ENCODE measurements at places on chromosomes 7 and 10. TPM values are rescaled to one million over a fixed set of nuclear protein-coding genes. Genes with fewer than 3 reads are reported as not detected.

- H3K27me3 ChIP-seq: no peaks in the 10 kb centered on the region
- DNase-seq: no peak
- H3K36me3 ChIP-seq: no peaks in the 10 kb centered on the region
- no peak overlapping the region for H3K27ac ChIP-seq
- no peak overlapping the region for H3K4me3 ChIP-seq
These were observed 226.1 kb downstream of the GLRX3 start for GRCh38 chr10:130362308-130362761.

- H3K27me3 ChIP-seq: no peaks in the 10 kb centered on the region
- no peak for DNase-seq
- peak overlapping the region; percentile 66 for H3K4me3 ChIP-seq
- no peak overlapping the region for H3K27ac ChIP-seq
These were observed 1.1 kb upstream of the DPY19L1 start for GRCh38 chr7:35038354-35038753.

NODAL gene
- 6.3 TPM for total RNA-seq

- no peak overlapping the region for H3K27ac ChIP-seq
- no peaks in the 10 kb centered on the region for H3K27me3 ChIP-seq
- no peak for DNase-seq
- no peaks in the 10 kb centered on the region for H3K4me1 ChIP-seq
- H3K4me3 ChIP-seq: no peak overlapping the region
- no peaks in the 10 kb centered on the region for H3K36me3 ChIP-seq
These were observed 690.6 kb downstream of the AUTS2 start for GRCh38 chr7:70288781-70289456.

- no peaks in the 10 kb centered on the region for H3K27me3 ChIP-seq
- H3K4me1 ChIP-seq: peaks cover 4% of the 10 kb centered on the region
- DNase-seq: no peak
- no peak overlapping the region for H3K4me3 ChIP-seq
- H3K27ac ChIP-seq: no peak overlapping the region
These were observed 447.3 kb upstream of the GHITM start for GRCh38 chr10:83691791-83692596.

DNA sequence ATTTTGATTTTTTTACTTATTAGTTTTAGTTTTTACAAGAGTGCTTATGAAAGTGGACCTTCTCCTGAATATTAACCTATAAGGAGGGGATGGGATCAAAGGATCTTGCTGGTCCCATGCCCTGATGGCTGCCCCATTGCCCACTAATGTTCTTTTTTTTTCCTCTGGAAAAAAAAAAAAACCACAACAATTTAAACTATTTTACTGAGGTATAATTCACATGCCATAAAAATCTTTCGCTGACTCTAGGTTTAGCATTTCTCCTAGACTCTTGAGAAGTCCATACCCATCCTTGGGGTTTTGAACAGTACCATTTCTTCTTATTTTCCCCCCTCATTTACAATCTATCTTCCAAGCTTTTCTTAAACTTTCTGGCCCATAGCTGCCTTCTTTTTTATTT lies 481.8 kb downstream of the TFEC start:
- no peak overlapping the region for H3K27ac ChIP-seq
- no peak for DNase-seq
- no peak overlapping the region for H3K4me3 ChIP-seq
- no peaks in the 10 kb centered on the region for H3K27me3 ChIP-seq

GRCh38 chr7:45692031-45692430 lies 117.9 kb downstream of the ADCY1 start:
- no peaks in the 10 kb centered on the region for H3K4me1 ChIP-seq
- H3K27me3 ChIP-seq: no peaks in the 10 kb centered on the region
- DNase-seq: peak; percentile 14
- no peak overlapping the region for H3K27ac ChIP-seq
- H3K4me3 ChIP-seq: no peak overlapping the region

FGL2 gene
- not detected for total RNA-seq

DNA sequence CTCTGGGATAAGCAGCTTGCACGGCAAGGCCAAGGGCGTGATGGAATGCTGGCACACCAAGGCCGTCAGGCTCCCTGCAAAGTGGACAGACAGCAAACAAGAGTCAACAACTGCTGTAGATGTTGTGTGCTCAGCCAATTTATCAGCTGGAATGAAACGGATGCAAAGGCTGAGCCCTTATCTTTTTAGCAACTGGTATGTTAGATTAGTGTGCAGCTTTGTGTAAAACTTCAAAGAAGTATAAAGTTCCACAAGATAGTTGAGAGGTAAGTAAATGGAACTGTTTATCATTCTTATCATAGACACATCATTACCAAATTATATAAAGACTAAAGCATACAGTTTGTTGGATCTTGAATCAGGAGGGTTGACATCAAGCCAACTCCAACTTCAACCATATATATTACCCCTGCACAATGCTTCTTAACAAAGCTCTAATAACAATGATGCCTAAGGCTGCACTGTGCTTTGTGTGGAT lies 289.0 kb downstream of the TNS3 start:
- H3K4me3 ChIP-seq: no peak overlapping the region
- H3K4me1 ChIP-seq: no peaks in the 10 kb centered on the region
- H3K27me3 ChIP-seq: no peaks in the 10 kb centered on the region
- no peak overlapping the region for H3K27ac ChIP-seq

DNA sequence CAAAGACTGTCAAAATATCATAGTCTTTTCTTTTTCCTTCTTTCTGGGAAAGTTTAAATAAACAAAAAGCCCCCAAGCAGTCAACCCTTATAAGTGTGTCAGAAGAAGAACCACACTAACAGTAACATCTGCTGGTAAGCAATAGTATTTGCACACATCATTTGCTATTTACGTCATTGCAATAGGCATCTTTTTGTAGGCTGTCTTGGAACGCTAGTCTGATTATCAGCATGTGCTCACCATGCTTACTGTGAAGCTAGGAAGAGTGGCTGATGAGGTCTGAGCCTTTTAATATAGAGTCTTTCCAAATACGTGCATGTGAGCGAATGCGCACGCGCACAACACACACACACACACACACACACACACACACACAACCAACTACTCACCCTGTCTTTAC lies 599.0 kb upstream of the TPK1 start:
- H3K27me3 ChIP-seq: no peaks in the 10 kb centered on the region
- no peaks in the 10 kb centered on the region for H3K4me1 ChIP-seq
- H3K27ac ChIP-seq: no peak overlapping the region
- DNase-seq: no peak
- no peak overlapping the region for H3K4me3 ChIP-seq

DNA sequence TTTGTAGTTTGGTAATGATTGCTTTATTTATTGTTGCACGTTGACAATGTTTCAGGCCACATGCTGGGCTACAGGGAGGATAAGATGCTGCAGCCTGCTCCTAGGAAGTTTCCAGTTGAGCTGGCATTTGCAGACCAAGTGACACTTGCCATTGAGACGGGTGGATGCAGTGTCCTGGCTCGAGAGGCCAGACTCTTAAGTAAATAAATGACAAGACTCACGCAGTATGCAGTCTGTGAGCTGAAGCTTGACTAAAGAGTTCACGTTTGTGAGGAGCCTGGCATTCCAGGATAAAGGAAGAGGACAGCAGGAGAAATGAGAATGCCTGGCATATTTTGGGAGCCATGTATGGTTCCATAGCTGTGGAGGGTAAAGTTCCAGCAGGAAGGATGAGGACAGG lies 105.8 kb downstream of the BAMBI start:
- H3K27ac ChIP-seq: no peak overlapping the region
- H3K4me1 ChIP-seq: peaks cover 2% of the 10 kb centered on the region
- no peaks in the 10 kb centered on the region for H3K27me3 ChIP-seq
- H3K36me3 ChIP-seq: no peaks in the 10 kb centered on the region

DENND11 gene
- total RNA-seq: 26.8 TPM

DNA sequence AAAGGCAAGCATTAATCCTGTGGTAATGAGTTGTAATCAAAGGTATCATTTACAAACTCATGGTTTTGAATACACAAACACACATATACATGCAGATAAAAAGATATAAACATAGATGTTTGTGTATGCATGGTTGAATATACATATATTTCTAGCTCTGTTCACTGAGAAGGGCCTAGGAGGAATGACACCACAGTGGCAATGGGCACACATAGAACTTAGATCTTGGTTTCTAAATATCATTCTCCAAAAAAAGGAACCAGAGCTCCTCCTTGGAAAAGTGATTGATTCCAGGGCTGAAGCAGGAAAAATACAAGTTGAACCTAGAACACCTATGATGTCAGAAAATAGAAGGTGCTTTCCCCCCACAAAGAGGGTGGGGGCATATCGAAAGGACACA lies 6.9 kb downstream of the CUL2 start:
- no peak for DNase-seq
- H3K4me3 ChIP-seq: no peak overlapping the region
- no peak overlapping the region for H3K27ac ChIP-seq
- no peaks in the 10 kb centered on the region for H3K27me3 ChIP-seq
- H3K4me1 ChIP-seq: no peaks in the 10 kb centered on the region
- no peaks in the 10 kb centered on the region for H3K36me3 ChIP-seq

GFRA1 gene
- total RNA-seq: 2.0 TPM

DNA sequence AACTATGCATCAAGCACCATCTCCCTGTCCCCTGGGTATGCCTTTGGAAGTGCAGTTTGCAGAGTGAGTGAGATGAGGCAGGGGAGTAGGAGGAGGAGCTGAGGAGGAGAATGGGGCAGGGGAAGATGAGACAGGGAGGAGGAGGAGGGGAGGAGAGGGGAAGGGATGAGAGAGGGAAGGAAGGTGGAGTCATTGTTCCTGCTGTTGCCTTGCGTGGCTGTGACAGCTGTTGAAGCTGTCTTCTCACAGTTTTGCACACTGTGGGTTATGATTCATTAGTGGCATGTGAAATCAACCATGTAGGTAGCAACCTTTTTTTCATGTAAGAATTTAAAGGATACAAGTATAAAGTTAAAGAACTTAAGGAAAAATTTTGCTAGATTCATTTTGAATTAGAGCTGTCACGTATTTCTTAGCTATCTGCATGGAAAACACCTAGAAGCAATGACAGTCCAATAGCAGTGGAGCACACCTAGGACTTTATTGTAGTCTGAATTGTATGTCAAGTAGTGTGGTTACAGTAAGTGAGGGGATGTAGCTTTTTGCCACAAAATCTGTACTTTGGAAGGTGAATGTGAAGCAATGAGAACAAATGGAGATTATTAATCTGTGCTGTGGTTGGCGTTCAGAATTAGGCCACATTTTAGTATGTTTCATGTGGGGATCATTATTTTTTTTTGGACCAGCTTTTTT lies 21.7 kb downstream of the CCM2 start:
- no peak overlapping the region for H3K4me3 ChIP-seq
- no peak for DNase-seq
- H3K27ac ChIP-seq: no peak overlapping the region
- no peaks in the 10 kb centered on the region for H3K36me3 ChIP-seq

GRCh38 chr10:88966797-88967196 lies 14.2 kb upstream of the ACTA2 start:
- H3K4me3 ChIP-seq: no peak overlapping the region
- no peaks in the 10 kb centered on the region for H3K4me1 ChIP-seq
- no peak overlapping the region for H3K27ac ChIP-seq

DNA sequence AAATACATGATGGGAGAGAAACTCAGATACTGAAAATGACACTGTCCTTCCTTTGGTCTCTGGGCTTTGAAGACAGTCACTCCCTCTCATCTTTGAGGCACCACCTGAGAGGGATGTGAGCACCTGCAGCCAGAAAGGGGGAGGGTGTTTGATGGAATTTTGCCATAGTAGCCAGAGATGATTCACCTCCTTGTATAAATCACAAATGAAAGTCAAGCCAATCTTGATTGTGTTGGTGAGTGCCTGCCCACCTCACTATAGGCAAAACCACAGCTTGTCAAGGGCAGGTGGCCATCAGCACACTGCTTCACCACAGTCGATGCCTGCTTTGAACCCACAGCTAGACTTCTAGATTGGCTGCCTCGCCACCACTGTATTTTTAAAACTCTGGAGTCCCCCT lies 48.2 kb downstream of the PON1 start:
- H3K36me3 ChIP-seq: no peaks in the 10 kb centered on the region
- no peak overlapping the region for H3K4me3 ChIP-seq
- no peaks in the 10 kb centered on the region for H3K27me3 ChIP-seq
- no peaks in the 10 kb centered on the region for H3K4me1 ChIP-seq
- no peak for DNase-seq
- H3K27ac ChIP-seq: no peak overlapping the region

- H3K4me3 ChIP-seq: no peak overlapping the region
- H3K27ac ChIP-seq: no peak overlapping the region
- no peaks in the 10 kb centered on the region for H3K36me3 ChIP-seq
These were observed 23.1 kb downstream of the RET start for GRCh38 chr10:43099928-43100327.

DNA sequence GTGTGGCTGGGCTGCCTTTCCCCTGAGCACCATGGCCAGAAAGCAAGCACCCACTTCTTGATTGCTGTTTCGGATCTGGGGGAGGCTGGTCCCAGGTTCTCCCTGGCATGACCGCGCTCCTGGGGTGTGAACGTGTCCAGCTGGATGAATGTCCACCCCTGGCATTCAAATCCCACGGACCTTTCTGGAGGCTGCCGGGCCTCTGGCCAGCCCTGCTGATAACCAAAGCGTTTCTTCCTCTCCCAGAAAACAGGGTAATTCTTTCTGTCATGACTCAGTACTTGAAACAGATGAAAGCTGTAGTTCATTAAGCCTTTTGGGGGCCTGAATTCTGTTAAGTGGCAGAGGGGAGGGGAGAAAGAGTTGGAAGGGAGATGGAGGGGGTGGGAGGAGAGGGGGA lies 73.1 kb upstream of the SAMD8 start:
- DNase-seq: no peak
- H3K27me3 ChIP-seq: no peaks in the 10 kb centered on the region
- H3K4me3 ChIP-seq: no peak overlapping the region

ZMIZ2 gene
- 72.2 TPM for total RNA-seq

NPFFR1 gene
- 0.06 TPM for total RNA-seq

MYO3A gene
- 5.3 TPM for total RNA-seq

DNA sequence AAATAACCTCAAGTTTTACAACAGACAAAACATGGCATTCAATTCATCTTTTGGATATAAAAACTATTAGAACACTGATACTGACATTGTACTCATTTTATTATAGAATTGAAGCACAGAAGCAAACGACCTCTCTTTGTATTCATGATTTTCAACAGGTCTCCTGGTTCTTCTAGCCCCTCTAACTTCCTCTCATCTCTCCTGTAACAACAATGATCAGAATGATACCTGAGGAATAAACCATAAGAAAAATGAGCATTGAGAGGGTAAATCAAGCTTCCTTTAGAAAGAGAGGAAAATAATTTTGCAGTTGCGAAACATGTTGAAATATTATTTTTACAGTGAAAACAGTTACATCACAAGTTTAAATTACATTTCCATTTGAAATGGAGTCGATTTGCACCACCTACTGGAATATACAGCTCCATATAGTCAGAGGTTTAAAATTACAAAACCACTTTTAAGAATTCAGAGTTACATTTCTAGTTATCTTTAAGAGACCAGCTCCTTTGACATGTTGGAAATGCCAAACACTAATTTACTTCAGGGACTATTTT lies 17.5 kb upstream of the TEX36 start:
- no peak overlapping the region for H3K4me3 ChIP-seq
- no peak overlapping the region for H3K27ac ChIP-seq
- no peaks in the 10 kb centered on the region for H3K4me1 ChIP-seq
- no peak for DNase-seq
- no peaks in the 10 kb centered on the region for H3K27me3 ChIP-seq

- H3K4me3 ChIP-seq: no peak overlapping the region
- H3K36me3 ChIP-seq: no peaks in the 10 kb centered on the region
These were observed 129.3 kb downstream of the GFRA1 start for GRCh38 chr10:116143673-116144222.

- H3K27ac ChIP-seq: no peak overlapping the region
- no peaks in the 10 kb centered on the region for H3K27me3 ChIP-seq
- peaks cover 3% of the 10 kb centered on the region for H3K4me1 ChIP-seq
- DNase-seq: no peak
These were observed 148.2 kb downstream of the PRKAG2 start for GRCh38 chr7:151728746-151729145.

VPS37D gene
- total RNA-seq: 3.8 TPM
